ENCODE measurements at places on chromosomes 5 and 9. TPM values are rescaled to one million over a fixed set of nuclear protein-coding genes. Genes with fewer than 3 reads are reported as not detected.
A peak's percentile ranks its signal among the peaks of the same experiment; 100 is the strongest.

GRCh38 chr5:128579093-128579492 lies 41.0 kb upstream of the FBN2 start:
- H3K4me1 ChIP-seq: no peaks in the 10 kb centered on the region
- no peaks in the 10 kb centered on the region for H3K36me3 ChIP-seq
- H3K27me3 ChIP-seq: no peaks in the 10 kb centered on the region

- DNase-seq: peak; percentile 45
- H3K4me3 ChIP-seq: no peak overlapping the region
Measured at GRCh38 chr9:133995012-133995896, 3.1 kb upstream of the VAV2 start.

FAM78A gene
- total RNA-seq: 39.8 TPM

DNA sequence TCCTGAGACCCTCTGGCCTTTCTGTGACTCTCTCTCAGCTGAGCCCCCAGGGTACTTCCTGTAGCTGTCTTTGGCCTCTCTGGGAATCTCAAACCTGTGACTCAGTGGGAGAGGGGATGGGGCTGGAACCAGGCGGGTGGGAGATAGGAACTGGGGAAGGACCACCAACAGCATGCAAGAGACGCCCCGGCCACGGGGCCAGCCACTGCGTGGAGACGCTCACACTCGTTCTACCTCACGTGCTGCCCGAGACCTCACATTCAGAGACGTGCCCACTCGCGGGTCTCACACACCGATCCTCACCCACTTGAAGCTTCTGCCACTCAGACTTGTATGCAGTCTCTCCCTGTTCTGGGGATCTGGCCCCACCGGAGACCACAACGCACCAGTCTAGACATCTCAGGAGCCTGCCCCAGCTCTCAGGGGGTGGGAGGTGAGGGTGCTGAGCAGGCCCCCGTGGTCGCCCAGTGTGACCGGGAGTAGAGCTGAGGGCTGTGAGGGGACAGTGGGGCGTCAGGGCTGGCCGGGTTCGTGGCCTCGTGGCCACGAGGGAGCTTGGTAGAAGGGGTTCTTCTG lies 13.8 kb downstream of the GPRIN1 start:
- H3K27ac ChIP-seq: peak overlapping the region; percentile 80
- H3K27me3 ChIP-seq: peaks cover 8% of the 10 kb centered on the region
- no peaks in the 10 kb centered on the region for H3K36me3 ChIP-seq
- DNase-seq: no peak
- H3K4me3 ChIP-seq: peak overlapping the region; percentile 67
- H3K4me1 ChIP-seq: peaks cover 11% of the 10 kb centered on the region

DNA sequence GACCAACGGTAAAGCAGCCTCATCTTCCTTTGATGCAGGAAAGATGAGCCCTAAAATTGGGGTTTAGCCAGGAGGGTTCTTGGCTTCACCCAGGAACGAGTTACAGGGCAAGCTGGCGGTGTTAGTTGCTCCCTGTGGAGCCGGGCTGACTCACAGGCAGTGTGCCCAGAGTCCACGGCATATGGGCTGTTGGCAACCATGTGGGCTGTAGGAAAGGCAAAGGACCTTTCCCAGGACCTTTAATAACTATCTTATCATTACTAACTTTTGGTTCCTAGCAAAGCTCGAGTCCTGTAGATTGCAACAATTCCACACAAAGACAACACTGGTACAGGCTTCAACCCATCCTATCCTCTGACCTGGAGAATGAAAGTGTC lies 29.8 kb upstream of the CLPTM1L start:
- H3K27me3 ChIP-seq: peaks cover under 1% of the 10 kb centered on the region
- no peak overlapping the region for H3K27ac ChIP-seq
- no peak for DNase-seq
- no peak overlapping the region for H3K4me3 ChIP-seq

MYOZ3 gene
- 0.20 TPM for total RNA-seq

DNA sequence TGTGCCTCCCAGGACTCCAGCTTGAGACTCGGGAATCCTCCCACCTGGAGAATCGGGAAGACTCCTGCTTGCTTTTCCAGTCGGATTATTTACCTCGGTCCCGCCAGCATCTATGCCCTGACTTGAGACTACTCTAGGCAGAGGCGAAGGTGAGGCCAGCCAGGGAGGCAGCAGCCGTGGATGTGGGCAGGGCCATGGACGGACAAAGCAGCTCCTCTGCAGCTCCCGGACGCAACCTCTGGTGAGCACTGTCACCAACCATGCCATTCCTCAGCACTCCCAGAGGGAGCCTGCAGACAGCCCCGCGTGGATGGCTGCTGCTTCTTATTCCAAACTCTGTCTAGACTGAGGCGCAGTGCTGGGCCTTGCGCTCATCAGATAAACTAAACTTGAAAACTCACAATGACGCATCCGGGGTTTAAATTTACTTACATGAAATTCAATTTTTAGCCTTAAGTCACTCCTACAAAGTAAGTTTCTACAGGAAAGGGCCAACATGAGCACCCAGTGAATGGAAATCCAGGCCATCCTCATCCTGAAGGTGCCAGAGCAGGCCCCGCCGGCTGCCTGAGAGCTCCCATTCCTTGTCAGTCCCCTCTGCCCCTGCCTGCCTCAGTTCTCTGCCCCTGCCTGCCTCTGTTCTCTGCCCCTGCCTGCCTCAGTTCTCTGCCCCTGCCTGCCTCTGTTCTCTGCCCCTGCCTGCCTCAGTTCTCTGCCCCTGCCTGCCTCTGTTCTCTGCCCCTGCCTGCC lies 17.8 kb downstream of the MED10 start:
- no peaks in the 10 kb centered on the region for H3K27me3 ChIP-seq
- peak overlapping the region; percentile 76 for H3K27ac ChIP-seq
- peaks cover 12% of the 10 kb centered on the region for H3K4me1 ChIP-seq
- no peak overlapping the region for H3K4me3 ChIP-seq
- no peak for DNase-seq

DNA sequence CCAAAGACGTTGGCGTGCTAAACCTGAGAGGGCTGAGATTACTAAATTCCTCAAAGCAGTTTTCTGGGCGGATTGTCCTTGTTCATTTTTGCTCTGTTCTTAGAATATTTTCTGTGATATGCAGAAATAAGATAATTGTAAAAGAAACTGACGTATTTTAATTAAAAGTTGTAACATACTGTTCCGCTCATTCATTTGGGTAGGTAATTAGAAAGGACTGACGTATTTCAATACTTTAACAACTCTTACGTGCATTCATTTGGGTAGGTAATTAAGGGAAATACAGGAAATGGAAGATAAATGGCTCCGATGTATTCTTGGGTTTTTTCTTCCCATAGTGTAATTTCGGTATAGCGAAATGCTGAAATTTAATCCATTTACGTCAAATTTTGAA lies 1.1 kb downstream of the OSTF1 start:
- peaks cover 60% of the 10 kb centered on the region for H3K4me1 ChIP-seq
- DNase-seq: no peak
- H3K27me3 ChIP-seq: no peaks in the 10 kb centered on the region
- no peaks in the 10 kb centered on the region for H3K36me3 ChIP-seq

GRCh38 chr5:2611659-2612058 lies 139.8 kb downstream of the IRX2 start:
- no peaks in the 10 kb centered on the region for H3K36me3 ChIP-seq
- no peak overlapping the region for H3K4me3 ChIP-seq

GRCh38 chr5:113984928-113985327 lies 376.9 kb upstream of the KCNN2 start:
- H3K4me3 ChIP-seq: no peak overlapping the region
- H3K27ac ChIP-seq: no peak overlapping the region
- no peak for DNase-seq
- no peaks in the 10 kb centered on the region for H3K27me3 ChIP-seq

- H3K36me3 ChIP-seq: no peaks in the 10 kb centered on the region
- no peak for DNase-seq
- H3K27me3 ChIP-seq: no peaks in the 10 kb centered on the region
- no peak overlapping the region for H3K4me3 ChIP-seq
- H3K4me1 ChIP-seq: peaks cover 4% of the 10 kb centered on the region
Measured at GRCh38 chr9:33375841-33376321, 26.5 kb downstream of the AQP7 start.

IL3 gene
- 0.25 TPM for total RNA-seq

GRCh38 chr5:64637837-64638443 lies 52.4 kb upstream of the SHISAL2B start:
- peaks cover 2% of the 10 kb centered on the region for H3K4me1 ChIP-seq
- H3K36me3 ChIP-seq: no peaks in the 10 kb centered on the region

DNA sequence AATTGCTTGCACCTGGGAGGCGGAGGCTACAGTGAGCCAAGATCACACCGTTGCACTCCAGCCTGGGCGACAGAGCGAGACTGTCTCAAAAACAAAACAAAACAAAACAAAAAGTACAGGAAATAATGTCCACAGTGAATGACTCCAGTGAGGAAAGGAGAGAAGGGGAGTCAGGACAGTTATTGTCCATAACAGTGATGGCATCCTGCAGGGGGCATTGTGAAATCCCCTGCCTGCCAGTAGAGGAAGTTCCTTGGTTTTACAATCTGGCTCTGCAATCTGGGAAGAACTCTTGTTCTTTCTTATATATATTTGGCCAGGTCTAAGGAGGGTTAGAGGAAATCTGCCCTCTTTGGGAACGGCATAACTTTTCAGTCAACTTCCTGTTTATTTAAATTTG lies 8.2 kb downstream of the SH3GL2 start:
- no peak overlapping the region for H3K4me3 ChIP-seq
- no peak overlapping the region for H3K27ac ChIP-seq
- H3K36me3 ChIP-seq: no peaks in the 10 kb centered on the region

FBN2 gene
- total RNA-seq: not detected

DNA sequence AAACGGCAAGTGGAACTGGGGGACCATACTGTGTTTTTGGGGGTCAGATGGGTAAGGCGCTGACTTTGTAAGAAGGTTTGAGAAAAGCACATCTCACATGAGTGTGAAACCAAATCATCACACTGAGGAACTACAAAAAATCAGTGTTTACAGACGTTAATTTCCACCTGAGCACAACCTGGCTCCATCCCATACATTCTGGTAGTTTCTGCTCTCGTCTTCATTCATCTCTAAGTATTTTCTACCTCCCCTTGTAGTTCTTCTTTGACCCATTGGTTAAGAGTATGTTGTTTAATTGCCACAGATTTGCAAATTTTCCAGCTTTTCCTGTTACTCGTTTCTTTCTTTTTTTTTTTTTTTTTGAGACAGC lies 8.9 kb upstream of the DPP7 start:
- no peak overlapping the region for H3K27ac ChIP-seq
- no peak overlapping the region for H3K4me3 ChIP-seq
- H3K27me3 ChIP-seq: no peaks in the 10 kb centered on the region
- peaks cover 26% of the 10 kb centered on the region for H3K4me1 ChIP-seq

GRCh38 chr9:125484350-125485282 lies 222.4 kb downstream of the MAPKAP1 start:
- no peaks in the 10 kb centered on the region for H3K4me1 ChIP-seq
- H3K36me3 ChIP-seq: peaks cover 12% of the 10 kb centered on the region
- no peak for DNase-seq

DNA sequence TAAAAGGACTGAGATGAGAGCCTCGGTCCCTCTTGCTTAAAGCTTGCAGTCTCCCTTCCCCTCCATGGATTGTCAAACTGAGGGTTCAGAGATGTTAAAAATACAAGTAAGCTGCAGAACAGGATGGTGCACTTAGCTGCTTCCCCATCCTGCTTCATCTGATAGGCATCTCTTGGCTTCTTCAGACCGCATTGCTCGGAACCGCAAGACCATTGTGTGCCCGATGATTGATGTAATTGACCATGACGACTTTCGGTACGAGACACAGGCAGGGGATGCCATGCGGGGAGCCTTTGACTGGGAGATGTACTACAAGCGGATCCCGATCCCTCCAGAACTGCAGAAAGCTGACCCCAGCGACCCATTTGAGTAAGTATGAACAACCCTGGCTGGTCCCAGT lies 65.5 kb upstream of the SAP30L start:
- H3K4me3 ChIP-seq: no peak overlapping the region
- DNase-seq: no peak
- H3K4me1 ChIP-seq: peaks cover 10% of the 10 kb centered on the region
- H3K27me3 ChIP-seq: no peaks in the 10 kb centered on the region
- no peak overlapping the region for H3K27ac ChIP-seq
- peaks cover 26% of the 10 kb centered on the region for H3K36me3 ChIP-seq

RGS3 gene
- 51.0 TPM for total RNA-seq

LRRC19 gene
- not detected for total RNA-seq

NR2F1 gene
- not detected for total RNA-seq

DNA sequence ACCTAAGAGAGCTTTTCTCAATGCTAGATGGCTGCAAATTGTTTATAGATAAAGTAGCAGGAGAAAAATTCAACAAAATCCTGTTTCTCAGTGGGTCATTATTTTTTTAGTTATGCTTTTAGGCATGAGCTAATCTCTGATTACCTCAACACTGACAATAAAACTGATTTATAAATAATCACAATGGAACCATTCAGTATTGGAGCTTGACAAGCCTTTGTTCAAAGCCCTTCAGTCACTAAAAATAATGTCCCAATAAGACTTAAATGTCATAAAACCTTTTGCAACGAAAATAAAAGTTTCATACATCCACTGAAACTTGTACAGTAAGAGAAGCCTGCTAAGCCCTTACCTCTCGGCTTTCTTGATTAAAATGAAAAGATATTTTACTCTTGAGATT lies 27.2 kb downstream of the PTPDC1 start:
- H3K36me3 ChIP-seq: peaks cover 2% of the 10 kb centered on the region
- no peaks in the 10 kb centered on the region for H3K27me3 ChIP-seq
- DNase-seq: no peak

- DNase-seq: peak; percentile 89
- H3K4me1 ChIP-seq: peaks cover 52% of the 10 kb centered on the region
- H3K36me3 ChIP-seq: no peaks in the 10 kb centered on the region
- H3K27me3 ChIP-seq: no peaks in the 10 kb centered on the region
Measured at GRCh38 chr9:123322273-123323195, 33.5 kb upstream of the CRB2 start.

FAM153A gene
- total RNA-seq: 65.4 TPM

- no peaks in the 10 kb centered on the region for H3K36me3 ChIP-seq
- no peaks in the 10 kb centered on the region for H3K27me3 ChIP-seq
- H3K4me1 ChIP-seq: no peaks in the 10 kb centered on the region
- no peak for DNase-seq
- no peak overlapping the region for H3K4me3 ChIP-seq
- H3K27ac ChIP-seq: no peak overlapping the region
Measured at GRCh38 chr5:59709846-59710245, 183.7 kb downstream of the PDE4D start.

DNA sequence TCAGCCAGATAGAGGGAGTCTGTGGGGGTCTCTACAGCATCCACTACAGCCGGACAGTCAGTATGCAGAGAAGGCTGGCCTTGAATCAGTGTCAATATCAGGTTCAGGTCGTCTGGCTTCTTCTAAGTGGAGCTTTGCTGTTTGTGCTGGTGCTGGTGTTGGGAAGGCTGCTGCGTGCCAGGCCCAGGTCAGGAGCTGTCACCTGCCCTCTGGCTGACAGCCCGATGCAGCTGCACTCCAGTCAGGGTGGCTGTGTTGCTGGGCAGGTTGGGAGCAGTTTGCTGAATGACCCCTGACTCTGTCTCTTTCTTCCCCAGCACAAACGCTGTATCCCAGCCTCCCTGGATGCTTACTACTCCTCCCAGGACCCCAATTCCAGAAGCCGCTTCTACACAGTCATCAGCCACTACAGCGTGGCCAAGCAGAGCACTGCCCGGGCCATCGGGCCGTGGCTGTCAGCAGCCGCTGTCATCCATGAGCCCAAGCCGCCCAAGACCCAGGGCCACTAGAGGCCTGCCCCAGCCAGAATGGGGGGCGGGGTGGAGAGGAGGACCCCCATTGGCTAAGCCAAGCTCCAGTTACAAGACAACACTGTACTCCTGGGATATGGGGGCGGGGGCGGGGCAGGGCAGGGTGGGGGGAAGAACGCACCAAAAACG lies 61.6 kb downstream of the NSG2 start:
- H3K27ac ChIP-seq: no peak overlapping the region
- no peaks in the 10 kb centered on the region for H3K36me3 ChIP-seq
- H3K4me3 ChIP-seq: no peak overlapping the region
- no peaks in the 10 kb centered on the region for H3K4me1 ChIP-seq
- DNase-seq: no peak

Measured in activated CD8-positive, alpha-beta T cell treated with anti-CD3 and anti-CD28 coated beads for 36 hours (primary cell).